Inflammatory macrophage (primary cell): ENCODE measurements at places on chromosomes 5 and 9.

GRCh38 chr5:159777049-159777660, 139.1 kb upstream of the ADRA1B start:
- no peak for DNase-seq

DNA sequence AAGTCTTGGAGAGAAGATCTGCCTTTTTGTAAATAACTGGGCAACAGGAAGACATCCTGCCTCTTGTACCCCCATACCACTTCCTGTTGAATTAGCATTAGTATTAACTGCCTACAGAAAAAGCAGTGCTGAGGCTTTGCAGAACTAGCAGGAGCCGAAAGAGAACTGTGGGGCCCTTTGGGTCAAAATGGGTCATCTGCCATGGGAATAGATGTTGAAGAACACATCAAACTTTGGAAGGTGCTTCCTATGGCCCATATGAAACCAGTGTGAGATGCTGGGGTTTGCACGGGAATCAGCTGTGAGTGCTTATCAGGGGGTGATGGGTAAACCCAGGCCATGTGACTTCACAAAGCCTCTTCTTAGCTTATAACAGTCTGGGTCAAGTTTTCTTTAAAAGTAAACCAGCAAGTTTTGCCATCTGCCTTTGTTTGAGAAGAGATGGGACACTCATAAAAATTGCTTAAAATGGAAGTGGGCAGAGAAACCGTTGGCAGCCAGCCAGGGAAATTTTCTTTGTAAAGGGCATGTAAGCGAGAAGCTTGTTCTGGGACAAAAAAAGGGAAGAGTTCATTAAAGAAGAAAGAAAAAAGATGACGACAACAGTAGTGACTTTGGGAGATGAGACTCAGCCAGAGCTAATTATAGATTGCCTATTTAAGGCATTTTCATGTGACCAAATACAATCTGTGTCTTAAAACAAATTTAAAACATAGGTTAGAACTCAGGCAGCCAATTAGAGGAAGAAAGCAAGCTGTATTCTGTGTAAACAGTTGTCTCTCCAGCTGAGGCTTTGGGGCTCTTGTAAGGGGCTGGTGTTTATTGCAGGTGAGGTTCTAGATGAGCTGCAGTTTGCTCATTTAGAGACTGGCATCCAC, 4.4 kb downstream of the SLC25A25 start:
- peak; percentile 96 for DNase-seq

DNA sequence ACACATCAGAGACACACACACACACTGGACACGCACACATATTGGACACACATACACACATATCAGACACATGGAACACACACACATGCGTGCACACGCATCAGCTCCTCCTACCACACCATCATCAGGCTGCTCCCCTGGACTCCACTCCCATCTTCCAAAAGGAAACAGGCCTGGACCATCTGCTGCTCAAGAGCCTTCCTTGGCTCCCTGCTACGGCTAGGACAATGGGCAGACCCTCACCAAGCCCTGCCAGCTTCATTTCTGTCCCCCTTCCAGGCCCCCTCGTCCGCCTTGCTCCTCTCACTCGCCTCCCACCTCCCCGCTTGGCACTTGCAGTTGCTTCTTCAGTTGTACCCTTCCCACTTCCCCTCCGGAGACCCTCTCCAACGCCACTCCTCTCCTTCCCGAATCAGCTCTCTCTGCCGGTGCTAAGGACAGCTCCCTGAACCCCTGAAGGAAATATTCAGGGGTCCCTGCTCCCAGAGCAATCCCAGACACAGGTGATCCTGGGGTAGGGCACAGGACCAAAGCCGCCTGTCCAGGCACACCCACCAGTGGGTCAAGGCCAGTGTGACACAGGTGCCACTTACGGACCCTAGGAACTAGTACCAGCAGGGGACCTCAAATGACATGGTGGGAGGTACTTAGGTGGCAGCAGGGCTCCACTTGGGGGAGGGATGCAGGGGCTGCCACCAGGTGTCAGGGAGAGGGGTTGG, 12.1 kb upstream of the LAMC3 start:
- no peak for DNase-seq

DNA sequence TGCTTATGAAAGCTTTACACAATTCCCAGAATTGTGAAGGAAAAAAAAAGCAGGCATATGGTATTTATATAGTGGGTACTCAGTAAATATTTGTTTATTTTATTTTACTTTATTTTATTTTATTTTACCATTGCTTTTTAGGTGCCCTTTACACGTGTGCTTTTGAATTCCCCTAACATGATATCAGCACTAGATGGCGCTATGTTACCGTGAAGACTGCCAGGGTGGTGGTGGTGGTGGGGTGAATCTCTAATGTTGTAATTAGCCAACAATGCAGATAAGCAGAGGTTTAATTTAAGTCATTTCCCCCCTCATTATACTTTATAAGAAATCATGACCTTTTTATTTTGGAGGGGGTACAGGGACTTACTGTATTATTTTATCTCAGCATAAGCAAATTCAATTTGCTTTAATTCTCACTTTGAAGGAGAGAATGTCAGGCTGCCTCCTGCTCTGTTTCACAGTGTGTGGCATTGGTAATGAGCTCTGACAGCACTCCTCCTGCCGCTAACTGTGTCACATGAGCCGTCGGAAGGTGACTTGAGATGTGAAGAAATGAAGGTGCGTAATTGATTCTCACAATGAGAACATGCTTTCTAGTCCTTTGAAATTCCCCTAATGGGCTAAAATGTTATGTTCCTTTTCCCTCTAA, 165.6 kb downstream of the YTHDC2 start:
- peak; percentile 43 for DNase-seq

- DNase-seq, result no peak
Observed at GRCh38 chr9:111961575-111961974, 65.0 kb downstream of the UGCG start.

GRCh38 chr9:2132484-2133082, 117.4 kb downstream of the SMARCA2 start:
- peak; percentile 38 for DNase-seq

DNA sequence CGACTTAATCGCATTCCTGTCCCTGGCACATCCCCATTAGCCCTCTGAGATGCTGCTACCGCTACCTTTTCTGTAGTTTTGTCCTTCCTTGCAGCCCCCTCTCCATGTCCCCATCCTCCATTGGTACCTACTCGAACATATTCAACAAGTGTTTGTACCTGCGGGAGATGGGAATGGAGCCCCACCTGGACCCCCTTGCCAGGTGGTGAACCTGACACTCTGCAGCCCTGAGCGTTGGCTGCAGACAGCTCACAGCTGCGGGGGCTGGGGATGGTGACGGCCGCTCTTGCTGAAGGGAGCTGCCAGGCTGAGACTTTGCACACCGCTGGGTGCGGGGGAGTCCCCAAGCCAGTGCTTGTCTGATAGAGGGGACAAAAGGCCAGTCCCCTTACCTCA, 96.3 kb upstream of the DAP start:
- no peak for DNase-seq

DNA sequence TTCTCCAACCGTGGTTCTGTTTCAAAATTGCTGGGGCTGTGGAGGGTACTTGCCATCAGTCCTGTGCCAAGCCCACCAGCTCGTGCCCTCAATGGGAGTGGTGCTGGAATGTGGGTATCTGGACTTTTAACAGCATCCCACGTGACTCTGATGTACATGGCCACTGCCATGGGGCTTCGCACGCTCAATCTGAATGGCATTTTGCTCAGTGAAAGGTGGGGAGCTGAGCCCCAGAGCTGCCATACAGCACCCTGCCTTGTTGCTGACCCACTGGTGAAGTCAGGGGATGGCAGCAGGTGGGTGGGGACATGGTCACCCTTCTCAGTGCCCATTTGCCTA, 16.6 kb upstream of the SYNPO start:
- no peak for DNase-seq

GRCh38 chr9:84502066-84502465, 161.5 kb upstream of the SLC28A3 start:
- DNase-seq, result peak; percentile 51

DNA sequence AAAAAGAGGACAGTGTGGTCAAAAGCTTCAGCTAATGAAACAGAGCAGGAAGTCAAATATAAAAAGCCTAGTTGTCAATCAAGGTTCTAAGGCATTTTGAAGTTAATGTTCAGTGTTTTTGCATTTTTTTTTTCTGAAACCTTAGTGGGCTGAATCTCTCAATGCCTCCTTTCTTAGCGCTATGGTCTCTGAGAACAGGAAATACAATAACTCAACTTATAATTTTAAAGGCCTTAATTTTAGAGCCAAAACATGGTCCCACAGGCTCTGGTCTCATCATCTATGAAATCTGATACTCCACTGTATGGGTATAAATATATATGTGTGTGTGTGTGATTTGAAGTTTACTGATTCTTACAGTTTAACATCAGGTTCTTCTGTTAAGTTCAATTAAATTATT, 63.3 kb upstream of the DPYSL3 start:
- no peak for DNase-seq

- peak; percentile 31 for DNase-seq
Observed at GRCh38 chr9:105439428-105439827, 8.4 kb upstream of the FSD1L start.

DNA sequence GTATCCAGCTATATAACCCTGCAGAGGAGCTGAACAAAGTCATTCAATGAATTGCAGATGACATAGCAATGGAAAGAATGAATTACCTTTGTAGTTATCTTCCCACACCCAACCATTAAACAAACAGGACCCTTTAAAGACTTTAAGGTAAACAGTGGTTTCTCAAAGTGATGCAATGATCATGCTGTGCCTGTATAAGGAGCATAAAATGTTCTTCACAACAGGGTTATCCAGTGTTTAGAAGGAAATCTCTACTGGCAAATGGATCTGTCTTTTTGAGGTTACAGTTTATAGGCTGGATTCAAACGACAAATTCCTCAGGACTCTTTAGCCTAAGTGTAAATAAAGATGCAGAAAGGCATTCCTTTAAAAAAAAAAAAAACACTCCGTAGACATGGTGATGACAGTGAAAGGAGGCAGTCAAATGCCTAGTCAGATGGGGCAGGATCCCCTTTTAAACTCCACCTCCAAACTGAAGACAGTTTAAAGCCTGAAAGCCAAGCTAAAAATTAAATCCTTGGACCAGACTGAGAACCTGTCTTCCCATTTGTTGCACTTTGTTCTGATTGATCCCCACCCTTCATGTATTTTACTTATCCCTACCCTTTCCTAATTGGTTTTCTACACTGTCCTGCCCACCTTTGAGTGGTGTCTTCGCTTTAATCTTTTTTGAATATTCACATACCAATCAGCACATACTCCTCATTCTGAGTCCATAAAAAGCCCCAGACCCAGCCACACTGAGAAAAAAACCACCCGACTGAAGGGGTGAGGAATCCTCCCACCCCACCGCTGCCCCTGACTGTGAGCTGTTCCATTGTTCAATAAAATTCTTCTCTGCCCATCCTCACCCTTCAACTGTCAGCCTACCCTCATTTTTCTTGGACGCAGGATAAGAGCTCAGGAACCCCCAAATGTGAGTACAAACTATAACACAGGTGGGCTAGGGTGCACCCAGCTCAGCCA, 761.3 kb upstream of the DMAC1 start:
- DNase-seq, result no peak

DNA sequence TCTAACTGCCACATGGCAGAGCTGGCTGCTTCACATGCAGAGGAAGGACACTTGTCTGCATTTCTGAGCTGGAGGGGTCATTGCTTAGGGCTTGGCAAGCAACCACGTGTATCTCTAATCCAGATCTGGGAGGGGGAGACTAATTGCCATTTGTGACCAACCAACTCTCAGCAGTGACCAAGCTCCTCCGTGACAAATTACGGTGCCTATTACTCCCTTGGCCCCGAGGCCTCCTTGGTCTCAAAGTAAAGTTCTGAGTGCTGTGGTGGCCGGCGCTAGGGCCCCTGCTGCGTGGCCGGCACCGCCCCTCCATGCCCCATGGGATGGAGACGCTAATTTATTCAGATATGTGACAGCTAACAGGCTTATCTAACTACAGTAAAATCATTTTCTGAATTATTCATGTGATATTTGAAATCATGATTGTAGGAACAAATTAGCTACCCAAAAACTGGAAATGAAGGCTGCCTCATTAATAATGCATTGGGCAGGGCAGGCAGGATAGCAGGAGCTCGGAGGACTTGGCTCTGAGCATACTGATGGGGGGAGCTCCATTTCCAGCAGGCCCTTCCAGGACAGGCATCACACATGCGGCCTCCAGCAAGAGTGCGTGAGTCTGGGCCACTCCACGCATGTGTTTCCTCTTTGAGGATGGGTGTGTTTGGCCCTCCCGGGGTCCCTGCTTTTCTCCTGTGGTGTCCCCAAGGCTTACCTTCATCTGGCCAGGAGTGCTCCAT, 67.7 kb downstream of the C5orf15 start:
- no peak for DNase-seq
